ENCODE measurements at places on chromosomes 3 and 15. TPM values are rescaled to one million over a fixed set of nuclear protein-coding genes. Genes with fewer than 3 reads are reported as not detected.

CASR gene
- total RNA-seq, result not detected

DNA sequence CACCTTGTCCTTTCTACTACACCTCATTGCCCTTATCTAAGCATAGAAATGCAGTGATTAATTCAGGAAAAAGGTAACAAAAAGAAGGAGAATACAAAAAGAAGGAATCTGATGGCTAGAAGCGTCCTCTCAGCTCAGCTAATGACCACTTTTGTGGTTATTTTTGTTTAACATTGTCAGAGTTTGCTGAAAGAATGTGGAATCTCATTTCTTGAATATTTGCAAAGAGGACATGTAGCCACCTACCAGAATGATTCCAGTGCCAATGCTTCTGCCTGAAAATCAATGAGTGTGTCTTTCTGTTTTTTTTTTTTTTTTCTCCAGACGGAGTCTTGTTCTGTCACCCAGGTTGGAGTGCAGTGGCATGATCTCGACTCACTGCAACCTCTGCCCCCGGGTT, 24.5 kb downstream of the NANOGP8 start:
- DNase-seq, result peak; percentile 43

GRCh38 chr3:136957751-136958288, at the start of gene IL20RB:
Gene IL20RB, plus strand, starts transcription at chr3:136957983. Its CDS starts 131 bp downstream, at chr3:136958114.
- no peak for DNase-seq

GRCh38 chr15:65054333-65055200, 9.4 kb downstream of the SLC51B start:
- no peak for DNase-seq

GP5 gene
- not detected for total RNA-seq

- no peak for DNase-seq
Measured at GRCh38 chr15:41688671-41689070, 28.5 kb downstream of the MGA start.

DNA sequence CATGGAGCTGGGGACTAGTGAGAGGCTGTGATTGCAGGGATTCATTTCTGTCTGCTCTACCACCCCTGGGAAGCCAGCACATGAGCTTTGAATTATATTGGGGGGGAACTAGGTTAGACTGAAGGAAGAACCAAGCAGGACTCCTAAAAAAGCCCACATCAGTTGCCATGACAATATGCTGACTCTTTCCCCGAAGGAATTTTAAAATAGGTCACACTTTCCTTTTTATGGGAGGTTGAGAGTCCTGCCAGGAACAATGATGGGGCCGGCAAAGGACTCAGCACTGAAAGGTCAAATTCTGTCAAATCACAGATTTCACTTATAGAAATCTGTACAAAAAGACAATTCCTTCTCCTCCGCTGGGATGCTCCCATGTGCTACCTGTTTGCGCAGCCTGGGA, 130.8 kb downstream of the ZNF621 start:
- DNase-seq, result no peak

FBXW12 gene
- not detected for total RNA-seq

DNA sequence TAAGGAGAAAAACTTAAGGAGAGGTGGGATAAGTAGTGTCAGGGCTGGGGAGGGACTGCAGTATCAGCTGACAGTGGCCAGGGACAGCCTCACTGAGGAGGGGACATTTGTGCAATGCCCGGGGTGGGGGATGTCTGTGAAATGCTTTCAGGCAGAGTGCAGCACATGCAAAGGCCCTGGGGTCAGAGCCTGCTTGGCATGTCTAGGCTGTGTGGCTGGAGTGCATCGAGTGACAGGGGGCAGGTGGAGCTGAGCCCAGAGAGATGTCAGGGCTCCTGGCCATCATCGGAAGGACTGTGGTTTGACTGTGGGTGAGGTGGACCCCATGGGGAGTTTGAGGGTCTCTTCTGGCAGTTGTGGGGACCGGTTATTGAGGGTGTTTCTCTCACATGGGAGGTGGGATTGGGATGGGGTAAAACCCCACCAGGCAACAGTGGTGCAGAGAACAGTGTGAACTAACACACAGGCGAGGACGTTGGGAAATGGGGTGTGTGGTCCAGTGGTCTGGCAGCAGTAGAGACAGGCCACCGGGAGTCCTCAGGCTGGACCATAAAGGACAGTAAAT, 61.2 kb downstream of the FBLN2 start:
- DNase-seq, result no peak

All from astrocyte (in vitro differentiated cells and primary cell).